ENCODE measurements at places on chromosomes 13 and 19.

DNA sequence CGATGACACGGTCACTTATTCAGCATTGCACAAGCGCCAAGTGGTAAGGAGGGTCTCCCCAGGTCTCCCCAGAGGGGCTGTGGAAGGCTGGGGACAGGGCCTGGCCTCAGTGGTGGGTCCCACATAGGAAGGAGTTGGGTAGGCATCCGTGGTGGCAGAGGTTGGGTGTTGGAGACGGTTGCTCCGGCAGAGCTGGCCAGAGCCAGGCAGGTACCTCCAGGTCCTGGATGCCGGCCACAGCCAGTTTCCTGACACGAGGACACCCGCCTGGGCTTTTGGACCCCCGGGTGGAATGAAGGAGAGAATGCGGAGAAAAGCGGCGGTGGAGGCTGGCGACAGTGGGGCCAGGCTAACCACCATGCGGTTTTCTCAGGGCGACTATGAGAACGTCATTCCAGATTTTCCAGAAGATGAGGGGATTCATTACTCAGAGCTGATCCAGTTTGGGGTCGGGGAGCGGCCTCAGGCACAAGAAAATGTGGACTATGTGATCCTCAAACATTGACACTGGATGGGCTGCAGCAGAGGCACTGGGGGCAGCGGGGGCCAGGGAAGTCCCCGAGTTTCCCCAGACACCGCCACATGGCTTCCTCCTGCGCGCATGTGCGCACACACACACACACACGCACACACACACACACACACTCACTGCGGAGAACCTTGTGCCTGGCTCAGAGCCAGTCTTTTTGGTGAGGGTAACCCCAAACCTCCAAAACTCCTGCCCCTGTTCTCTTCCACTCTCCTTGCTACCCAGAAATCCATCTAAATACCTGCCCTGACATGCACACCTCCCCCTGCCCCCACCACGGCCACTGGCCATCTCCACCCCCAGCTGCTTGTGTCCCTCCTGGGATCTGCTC lies 1.3 kb upstream of the FFAR1 start:
- DNase-seq: peak; percentile 88

GRCh38 chr19:49104229-49104864 lies 9.8 kb upstream of the LIN7B start:
- DNase-seq: no peak

DNA sequence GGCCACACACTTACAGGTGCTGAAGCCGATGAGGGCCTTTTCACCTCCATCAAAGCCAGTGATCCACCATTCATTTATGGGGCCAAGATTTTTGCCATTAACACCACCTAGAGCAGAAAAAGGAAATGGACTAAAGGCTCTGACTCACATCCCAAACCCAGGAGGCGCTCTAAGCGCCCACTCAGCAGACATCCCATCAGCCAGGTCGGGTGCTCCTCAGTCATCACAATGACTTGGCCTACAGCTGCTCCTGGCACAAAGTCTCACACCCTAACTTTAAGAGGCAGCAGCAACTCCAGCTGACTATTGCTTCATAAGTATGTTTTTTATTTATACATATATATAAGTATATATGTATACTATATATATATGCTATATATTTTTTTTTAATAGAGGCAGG lies 36.1 kb upstream of the EIF3G start:
- DNase-seq: peak; percentile 57

GRCh38 chr13:40486518-40487163 lies 179.8 kb downstream of the FOXO1 start:
- no peak for DNase-seq

DNA sequence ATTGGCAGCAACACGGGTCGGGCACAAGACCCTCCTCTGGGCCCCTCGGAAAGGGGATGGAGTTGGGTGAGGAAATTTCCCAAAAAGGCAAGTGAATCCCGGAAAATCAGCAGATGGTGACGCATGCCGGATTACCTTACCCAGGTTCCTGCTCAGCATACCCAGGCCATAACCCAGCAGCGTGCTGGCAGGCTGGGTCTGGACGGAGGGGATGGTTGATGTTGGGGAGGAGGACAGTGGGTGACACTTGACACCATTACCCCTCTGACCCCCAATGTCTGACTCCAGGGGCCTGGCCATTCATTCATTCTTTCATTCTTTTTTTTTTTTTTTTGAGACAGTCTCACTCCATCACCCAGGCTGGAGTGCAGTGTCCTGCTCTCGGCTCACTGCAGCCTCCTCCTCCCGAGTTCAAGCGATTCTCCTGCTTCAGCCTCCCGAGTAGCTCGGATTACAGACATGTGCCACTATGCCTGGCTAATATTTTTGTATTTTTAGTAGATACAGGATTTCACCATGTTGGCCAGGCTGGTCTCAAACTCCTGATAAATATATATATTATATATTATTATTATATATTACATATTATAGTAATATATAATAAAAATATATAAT lies 799 bp downstream of the PVR start:
- DNase-seq: peak; percentile 57

DNA sequence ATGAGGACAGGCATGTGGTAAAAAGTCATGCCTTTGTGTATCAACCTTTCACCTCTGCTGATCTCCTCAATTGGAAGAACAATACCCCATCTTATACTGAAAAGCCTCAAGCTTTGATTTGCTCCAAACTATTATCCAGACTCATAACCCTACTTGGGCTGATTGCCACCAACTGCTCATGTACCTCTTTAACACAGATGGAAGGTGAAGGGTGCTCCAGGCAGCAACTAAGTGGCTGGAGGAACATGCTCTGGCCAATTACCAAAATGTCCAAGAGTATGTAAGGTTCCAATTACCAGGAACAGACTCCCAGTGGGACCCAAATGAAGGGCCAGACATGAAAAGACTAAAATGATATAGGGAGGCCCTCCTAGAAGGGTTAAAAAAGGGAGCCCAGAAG lies 78.3 kb downstream of the ZNF486 start:
- no peak for DNase-seq

GRCh38 chr13:80389073-80390038 lies 48.4 kb upstream of the SPRY2 start:
- no peak for DNase-seq

GRCh38 chr19:3958836-3959765 lies 11.8 kb downstream of the DAPK3 start:
- DNase-seq: no peak

DNA sequence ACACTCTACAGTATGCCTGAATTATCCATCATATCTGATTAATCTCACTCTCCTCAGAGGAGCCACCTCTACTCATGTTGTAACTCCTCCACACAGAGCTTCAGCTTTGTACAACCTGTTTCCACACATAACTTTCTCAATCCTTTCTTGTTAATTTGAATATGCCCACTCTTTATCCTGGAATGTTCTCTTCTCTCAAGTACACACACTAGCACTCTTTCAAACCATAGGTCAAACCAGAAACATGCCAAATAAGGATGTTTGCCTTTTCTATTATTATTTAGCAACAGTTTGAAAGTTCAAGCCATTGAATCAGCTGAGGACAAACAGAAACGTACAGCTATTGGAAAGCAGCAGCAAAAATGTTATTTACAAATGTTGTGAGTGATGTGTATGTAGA lies 110.3 kb downstream of the MIPEP start:
- no peak for DNase-seq

- no peak for DNase-seq
Observed at GRCh38 chr19:12997179-12997966, 2.1 kb downstream of the NFIX start.

DNA sequence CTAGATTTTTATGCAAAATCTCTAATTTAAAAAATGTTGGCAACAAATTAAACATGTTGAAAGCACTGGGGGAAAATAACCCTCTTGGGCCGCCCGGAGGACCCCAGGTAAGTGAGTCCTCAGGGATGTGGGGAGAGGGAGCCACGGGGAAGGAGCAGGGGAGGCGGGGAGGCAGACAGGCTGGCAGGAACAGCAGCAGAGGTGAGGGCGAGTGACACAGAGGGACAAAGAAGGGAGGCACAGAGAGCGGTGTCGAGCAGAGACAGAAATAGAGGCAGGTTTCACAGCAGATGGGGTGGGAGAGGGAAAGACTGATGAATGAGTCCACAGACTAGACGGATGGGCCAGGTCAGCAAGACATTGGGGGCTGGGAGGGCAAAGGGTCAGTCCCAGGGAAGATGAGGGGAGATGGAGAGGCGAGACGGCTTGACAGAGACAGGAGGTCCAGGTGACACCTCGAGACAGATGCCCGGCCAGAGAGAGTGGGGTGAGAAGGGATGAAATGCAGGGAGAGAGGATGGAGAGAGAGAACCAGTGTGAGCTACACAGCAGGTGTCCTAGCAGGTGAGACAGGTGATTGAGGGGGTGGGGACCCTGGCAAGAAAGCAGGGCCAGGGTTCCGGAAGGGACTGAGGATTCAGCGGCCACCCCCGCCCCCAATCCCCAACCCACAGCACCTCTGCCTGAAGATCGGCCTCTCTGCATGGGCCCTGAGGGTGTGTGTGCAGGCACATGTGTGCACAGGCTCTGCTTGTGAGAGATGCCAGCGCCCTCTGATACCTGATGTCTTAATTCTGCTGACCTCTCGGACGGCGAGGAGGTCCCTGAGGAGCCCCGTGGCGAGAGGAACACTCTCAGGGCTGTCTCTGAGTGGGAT lies 3.8 kb downstream of the LRRC4B start:
- DNase-seq: no peak

DNA sequence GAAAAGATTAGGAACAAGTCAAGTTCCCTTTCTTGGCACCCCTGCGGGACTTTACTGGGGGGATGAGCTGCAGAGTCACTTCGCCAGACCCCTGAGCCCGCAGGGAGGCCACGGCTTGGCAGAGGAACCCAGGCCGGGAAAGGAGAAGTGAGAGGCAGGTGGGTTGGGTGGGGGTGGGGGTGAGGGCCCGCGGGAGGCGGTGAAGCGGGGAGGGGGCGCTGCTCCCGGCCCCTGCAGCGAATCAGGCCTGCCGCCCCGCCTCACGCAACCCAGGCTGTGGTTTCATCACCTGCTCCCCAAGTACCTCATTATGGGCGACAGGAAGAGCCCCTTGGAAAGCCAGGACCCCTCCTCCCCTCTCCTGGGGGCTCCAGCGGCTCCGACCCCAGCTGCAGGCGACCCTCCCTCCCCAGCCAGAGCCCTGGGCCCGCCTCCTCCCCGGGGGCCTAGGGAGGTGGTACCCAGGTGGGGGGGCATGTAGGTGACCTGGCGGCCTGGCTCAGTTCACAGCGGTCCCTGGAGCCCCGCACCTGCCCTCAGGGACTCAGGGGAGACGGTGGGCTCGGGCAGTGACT lies 9.5 kb downstream of the MEF2B start:
- no peak for DNase-seq

- DNase-seq: no peak
Observed at GRCh38 chr19:39924389-39924788, 10.0 kb downstream of the FCGBP start.

GRCh38 chr13:31209172-31209840 lies 9.5 kb downstream of the B3GLCT start:
- DNase-seq: no peak

- DNase-seq: no peak
Observed at GRCh38 chr19:14433554-14434501, 722 bp downstream of the PKN1 start.

GRCh38 chr13:29883941-29884518 lies 33.6 kb upstream of the UBL3 start:
- no peak for DNase-seq

DNA sequence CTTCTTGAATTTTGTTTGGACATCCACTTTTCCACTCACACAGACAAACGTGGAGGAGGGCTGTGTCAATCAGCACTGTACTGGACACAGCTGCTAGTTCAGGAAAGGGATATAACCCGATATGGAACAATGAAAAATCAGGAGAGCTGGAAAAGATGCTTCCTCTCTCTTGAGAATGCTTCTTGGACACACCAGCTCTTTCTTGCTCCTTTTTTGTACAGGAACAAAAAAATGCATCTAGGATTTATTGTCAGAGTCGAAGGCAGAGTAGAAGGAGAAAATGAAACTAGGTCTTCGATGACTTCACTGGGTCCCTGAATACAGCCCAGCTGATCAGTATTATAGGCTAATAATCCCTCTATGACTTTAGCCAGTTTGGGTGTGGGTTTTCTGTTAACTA lies 62.2 kb downstream of the PEG3 start:
- DNase-seq: no peak

GRCh38 chr13:110479648-110480047 lies 81.9 kb downstream of the RAB20 start:
- DNase-seq: no peak

Data from suppressor macrophage treated with lipopolysaccharide for 1 hour (primary cell).